ENCODE measurements at places on chromosomes 16 and 17. TPM values are rescaled to one million over a fixed set of nuclear protein-coding genes. Genes with fewer than 3 reads are reported as not detected.

Gene FMNL1
- 18.1 TPM for total RNA-seq

Gene ZNF319
- 5.9 TPM for total RNA-seq

Gene RMI2
- total RNA-seq: 12.1 TPM

Gene CES1
- total RNA-seq: 9.8 TPM

Gene SPAG7
- total RNA-seq: 54.0 TPM

Gene PRAC1
- total RNA-seq: 137 TPM

Gene RPL13
- total RNA-seq: 1,792 TPM

Gene GNGT2
- 0.96 TPM for total RNA-seq

Gene CACNA1G
- total RNA-seq: 0.12 TPM

Gene SRL
- 0.35 TPM for total RNA-seq

Gene GLP2R
- 28.2 TPM for total RNA-seq

Gene BAIAP3
- total RNA-seq: 14.6 TPM

Gene HIC1
- 13.5 TPM for total RNA-seq

Gene TMEM256
- 51.9 TPM for total RNA-seq

Gene GPS1
- 80.4 TPM for total RNA-seq

Gene SLC35G6
- not detected for total RNA-seq

Gene CCT6B
- 2.7 TPM for total RNA-seq

Gene SGCA
- 6.8 TPM for total RNA-seq

Gene KRT27
- total RNA-seq: not detected

Gene C1QTNF8
- not detected for total RNA-seq

Gene TMEM204
- total RNA-seq: 3.4 TPM

Gene HAS3
- 15.0 TPM for total RNA-seq

Gene KRTAP9-4
- not detected for total RNA-seq

Gene GJC1
- 2.2 TPM for total RNA-seq

Gene TERB1
- not detected for total RNA-seq

Gene OR2C1
- total RNA-seq: not detected

All from mucosa of descending colon (tissue), 3 donors.